ENCODE measurements at places on chromosomes 2 and 18.

GRCh38 chr2:38835015-38835601 is 40.6 kb downstream of the DHX57 start:
- DNase-seq: no peak

DNA sequence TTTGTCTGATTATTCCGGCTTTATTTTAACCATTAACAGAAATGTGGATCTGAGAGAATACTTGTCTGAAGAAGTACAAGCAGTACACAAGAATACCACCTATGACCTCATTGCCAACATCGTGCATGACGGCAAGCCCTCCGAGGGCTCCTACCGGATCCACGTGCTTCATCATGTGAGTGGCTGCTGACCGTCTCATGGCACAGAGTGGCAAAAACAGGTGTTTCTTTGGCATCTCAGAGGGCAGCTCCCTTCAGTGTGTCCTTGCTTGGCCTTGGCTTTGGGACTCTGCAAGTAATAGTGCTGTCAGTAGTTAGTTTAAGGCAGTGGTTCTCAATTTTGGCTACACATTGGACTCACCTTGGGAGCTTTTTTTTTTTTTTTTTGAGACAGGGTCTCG is 23.1 kb downstream of the SFTPB start:
- no peak for DNase-seq

DNA sequence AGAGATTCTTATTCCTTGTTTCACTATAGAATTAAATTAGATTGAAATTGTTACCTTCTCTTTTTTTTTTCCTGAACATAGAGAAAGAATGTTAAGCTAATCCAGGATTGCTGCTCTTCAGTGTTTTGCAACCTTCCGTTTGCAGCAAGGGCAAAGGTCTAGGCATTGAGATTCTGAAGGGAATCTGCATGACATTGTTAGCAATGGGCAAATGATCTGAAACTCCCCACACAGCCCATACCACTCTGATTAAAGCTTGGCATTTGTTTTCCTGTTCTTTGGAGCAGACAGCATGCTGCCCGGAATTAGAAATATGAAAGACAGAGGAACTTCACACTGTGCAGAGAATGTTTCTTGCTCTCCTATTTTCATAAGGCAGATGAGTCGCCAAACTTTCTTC is 551.8 kb downstream of the SOCS6 start:
- no peak for DNase-seq

- DNase-seq: no peak
These were observed 686.0 kb upstream of the DDX18 start for GRCh38 chr2:117128461-117128860.

DNA sequence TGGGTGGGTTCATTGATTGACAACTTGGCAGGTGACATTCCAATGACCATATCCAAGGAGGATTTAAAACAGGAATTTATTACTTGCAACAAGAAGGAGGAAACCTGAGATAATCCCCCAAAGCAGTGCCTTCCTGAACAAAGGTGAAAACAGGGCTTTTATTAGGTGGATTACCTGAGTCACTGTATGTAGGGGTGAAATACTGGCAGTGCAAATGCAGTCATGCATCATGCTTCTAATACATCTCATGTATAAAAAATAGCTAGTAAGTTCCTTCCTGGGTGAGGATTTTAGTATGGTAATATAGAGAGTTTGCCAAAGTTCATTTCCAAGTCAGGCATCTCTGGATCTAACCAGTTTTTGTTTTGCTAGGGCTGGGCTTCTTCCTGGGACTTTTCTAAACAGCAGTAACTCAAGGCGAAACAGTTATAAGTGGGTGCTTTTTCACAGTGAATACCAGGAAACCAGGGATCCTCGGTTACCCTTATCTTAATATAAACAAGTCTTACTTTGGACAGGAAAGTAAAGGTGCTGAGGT is 583.4 kb upstream of the LRRTM1 start:
- DNase-seq: no peak

- DNase-seq: no peak
These were observed 76.1 kb downstream of the COL3A1 start for GRCh38 chr2:189050165-189050712.

DNA sequence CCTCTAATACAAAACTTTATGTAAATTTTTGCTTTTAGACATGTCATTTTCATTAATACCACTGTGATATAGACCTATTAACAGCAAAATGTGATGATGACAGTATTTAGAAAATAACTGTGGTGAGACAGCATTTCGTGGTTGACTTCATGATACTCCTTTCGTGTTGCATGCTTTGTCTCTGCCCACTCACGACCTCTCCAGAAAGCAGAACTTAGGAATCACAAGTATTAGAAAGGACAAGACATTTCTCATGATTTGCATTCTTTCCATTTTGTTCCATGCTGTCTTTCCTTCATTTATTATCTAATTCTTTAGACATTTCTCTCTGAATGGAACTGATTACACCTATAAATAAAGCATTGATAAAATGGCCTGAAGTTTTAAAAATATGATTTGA is 85.2 kb upstream of the POU3F3 start:
- DNase-seq: no peak

DNA sequence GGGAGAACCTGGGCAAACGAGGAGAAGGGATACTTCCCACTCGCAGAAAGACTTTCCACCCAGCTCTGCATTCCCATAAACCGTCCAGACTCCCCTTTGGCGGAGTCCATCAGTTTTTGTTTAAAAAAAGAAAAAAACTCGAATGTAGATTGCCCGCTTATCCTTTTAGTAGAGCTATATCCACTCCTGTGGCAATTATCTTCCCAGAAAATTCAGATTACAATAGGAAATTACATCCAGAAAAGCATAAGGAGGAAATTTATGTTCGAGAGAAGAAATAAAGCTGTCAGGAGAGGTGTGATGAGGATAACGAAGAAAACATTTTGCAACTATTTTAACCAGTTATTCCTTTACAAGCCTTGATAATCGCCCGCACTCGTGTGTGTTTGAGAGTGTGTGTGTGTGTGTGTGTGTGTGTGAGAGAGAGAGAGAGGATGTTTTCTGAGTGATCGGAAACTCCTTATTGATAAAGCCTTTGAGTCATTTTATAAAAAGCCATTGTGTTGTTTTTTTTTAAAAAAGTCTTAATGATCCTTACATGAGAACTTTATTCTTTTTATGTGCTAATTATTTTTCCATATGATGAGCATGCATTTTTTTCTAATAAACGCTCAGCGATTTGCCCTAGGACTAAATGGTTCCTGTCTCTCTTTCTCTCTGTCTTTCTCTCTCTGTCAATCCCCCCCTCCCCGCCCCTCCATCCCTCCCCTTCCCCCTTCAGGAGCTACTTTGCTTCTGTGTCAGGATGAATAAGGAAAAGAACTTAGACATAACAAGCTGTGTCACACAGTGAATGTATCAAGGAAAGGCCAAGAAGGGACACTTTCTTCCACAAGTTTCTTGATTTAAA is 1.1 kb upstream of the PPP3R1 start:
- DNase-seq: no peak

GRCh38 chr18:23336101-23336500 is 117.0 kb upstream of the RIOK3 start:
- no peak for DNase-seq

- no peak for DNase-seq
These were observed 477.2 kb downstream of the TRIB2 start for GRCh38 chr2:13193900-13194299.

- DNase-seq: no peak
These were observed 59.6 kb upstream of the CDH2 start for GRCh38 chr18:28236487-28236886.

DNA sequence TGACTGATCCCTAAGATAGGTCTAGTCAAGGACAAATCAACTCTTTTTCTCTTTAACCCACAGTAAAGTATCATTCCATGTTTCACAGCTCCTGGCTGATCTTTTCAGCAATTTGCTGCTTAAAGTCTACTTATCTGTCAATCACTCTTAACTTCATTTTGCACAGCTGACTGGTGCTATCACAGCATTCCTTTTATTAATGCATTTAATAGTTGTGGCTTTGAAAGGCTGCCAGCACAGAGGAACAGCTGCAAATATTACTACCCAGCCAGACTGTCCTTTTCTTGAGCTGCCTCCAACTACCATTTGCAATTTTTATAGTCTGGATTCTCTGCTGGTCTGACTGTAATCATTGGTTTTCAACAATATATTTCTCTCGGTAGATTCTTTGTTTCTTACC is 303.5 kb downstream of the STK39 start:
- no peak for DNase-seq

DNA sequence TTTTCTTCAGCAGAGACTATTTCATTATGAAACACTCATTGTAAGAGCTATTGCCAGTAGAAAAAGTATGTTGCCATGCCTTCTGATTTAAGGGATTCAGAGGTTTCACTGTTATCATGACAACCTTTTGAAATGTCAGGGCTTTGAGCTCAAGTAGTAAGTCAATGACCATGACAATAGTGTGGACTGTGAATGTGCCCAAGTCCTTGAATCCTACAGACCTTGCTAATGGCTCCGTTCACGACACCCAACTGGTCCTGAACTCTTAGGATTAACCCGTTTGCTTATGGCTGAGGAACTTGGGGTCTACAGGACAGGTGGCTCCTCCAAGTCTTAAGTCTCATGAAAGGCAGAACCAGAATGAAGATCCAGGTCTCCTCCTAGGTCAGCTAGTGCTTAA is 17.6 kb upstream of the KIDINS220 start:
- no peak for DNase-seq

GRCh38 chr2:32951672-32952071 is 4.9 kb downstream of the LTBP1 start:
- DNase-seq: no peak

GRCh38 chr2:148645539-148646230 is 1.1 kb downstream of the EPC2 start:
- DNase-seq: peak; percentile 6

- no peak for DNase-seq
These were observed 243.4 kb upstream of the ID2 start for GRCh38 chr2:8438476-8438875.

DNA sequence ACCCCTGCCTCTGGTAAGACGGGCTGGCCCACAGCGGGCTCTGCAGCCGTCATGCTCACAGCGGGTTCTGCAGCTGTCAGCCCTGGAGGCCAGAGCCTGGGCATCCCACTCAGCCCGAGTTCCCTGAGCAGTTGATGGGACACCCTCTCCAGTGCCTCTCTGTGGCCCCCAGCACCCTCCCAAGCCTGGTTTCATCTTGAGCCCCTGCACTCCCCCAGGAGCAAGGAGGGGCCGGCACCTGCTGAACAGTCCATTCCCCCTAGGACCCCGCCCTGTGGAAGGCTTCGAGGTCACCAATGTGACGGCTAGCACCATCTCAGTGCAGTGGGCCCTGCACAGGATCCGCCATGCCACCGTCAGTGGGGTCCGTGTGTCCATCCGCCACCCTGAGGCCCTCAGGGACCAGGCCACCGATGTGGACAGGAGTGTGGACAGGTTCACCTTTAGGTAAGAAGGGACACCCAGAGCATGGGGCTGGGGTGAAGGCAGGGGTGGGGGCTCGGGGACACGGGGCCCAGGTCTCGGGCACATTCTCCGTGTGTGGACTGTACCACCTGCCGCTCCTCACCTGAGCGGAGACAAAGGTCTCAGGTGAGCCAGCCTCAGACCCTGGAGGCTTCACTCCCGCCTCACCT is 34.5 kb downstream of the MTERF4 start:
- no peak for DNase-seq

DNA sequence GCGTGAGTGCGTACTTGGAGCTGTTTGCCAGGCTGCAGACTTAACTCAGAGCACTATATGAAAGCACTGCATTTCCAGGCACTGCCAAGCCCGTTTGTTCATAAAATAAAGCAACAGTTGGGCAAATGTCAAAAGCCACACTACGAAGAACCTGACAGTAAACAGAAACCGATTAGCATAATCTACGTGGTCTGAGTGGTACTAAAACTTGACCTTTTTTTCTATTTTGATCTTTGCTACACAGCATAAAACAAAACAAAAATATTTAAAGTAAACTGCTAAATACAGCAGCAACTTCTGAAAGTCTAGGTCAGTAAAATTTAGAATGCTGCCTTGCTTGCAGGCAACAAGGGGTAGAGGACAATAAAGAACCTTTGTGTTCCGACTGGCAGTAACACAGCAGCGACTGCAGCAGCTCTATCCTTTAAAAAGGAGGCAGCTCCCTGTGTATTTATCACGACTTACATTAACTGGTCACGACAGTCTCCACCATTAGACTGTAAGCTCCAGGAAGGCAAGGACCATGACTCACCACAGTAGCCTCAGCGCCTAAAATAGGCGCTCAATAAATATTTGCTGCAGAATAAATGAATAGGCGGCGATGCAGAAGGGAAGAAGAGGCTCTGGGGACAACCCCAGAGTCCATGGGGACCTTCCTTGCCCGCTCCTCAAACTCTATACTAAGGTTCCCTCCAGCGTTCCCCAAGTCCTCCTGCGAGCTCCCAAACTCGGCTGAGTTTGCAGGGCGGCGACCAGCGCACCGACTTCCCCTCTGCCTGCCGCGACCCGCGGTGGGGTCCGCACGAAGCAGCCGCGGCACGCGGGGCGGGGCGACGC is 902 bp downstream of the SS18 start:
- DNase-seq: no peak

- no peak for DNase-seq
These were observed 529.1 kb upstream of the CDH7 start for GRCh38 chr18:65221736-65222135.

- no peak for DNase-seq
These were observed 1.5 kb downstream of the GAREM1 start for GRCh38 chr18:32469190-32469651.

DNA sequence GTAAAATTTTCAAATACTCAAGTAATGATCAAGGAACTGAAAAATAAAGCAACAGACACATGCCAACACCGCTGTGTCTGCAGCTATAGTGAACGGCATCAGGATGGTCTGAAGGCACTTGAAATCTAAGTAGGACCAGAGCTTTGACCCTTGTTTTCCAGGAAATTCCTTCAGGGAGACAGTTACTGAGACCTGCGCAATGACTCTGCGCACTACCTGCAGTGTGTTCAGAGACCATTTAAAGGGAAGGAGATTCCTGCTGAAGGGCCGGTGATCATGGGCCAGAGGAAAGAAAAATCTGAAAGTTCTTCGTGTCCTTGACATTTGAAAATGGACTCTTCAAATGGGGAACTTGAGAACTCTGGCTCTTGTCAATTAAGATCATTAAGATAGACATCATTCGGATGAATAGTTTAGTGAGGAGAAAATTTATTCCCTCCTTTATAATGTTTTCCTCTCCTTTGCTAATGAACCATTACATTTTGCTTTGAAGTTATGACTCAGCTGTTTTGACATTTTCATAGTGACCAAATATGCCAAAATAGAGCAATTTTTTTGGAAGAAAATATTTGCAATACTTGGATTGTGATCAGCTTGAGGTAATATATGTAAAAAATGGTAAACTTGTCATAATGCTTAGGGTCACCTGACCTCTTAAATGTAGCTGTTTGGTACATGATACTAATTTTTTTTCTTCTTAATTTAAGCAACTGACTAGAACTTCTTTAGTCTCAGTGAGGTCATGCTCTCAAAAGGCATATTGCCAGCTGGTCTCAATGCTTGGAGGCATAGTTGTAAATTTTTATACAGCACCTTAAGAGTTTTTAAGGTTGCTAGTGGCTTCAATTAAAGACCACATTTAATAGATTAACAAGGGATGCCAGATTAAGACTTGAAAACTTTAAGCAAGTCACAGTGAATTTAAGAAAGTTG is 329.3 kb downstream of the ARHGAP15 start:
- DNase-seq: no peak

GRCh38 chr18:78640246-78640995 is 339.2 kb upstream of the SALL3 start:
- DNase-seq: no peak

- DNase-seq: no peak
These were observed 13.7 kb upstream of the TET3 start for GRCh38 chr2:73970850-73971471.

- no peak for DNase-seq
These were observed 12.5 kb upstream of the RMDN2 start for GRCh38 chr2:37912616-37913015.

GRCh38 chr2:231930593-231931281 is 4.5 kb upstream of the NPPC start:
- DNase-seq: no peak

All from activated T-helper 1 cell treated with anti-CD3 and anti-CD28 coated beads, Interleukin-2, amount 50 U/mL, for 16 hours (primary cell).